ENCODE measurements at places on chromosomes 3 and 15. TPM values are rescaled to one million over a fixed set of nuclear protein-coding genes. Genes with fewer than 3 reads are reported as not detected.

GRCh38 chr3:138438896-138439295, 4.5 kb downstream of the ESYT3 start:
- H3K36me3 ChIP-seq: peaks cover 7% of the 10 kb centered on the region
- H3K4me3 ChIP-seq: no peak overlapping the region
- H3K27ac ChIP-seq: no peak overlapping the region
- peaks cover 20% of the 10 kb centered on the region for H3K27me3 ChIP-seq

- H3K4me3 ChIP-seq: no peak overlapping the region
- H3K4me1 ChIP-seq: peaks cover 56% of the 10 kb centered on the region
- no peaks in the 10 kb centered on the region for H3K36me3 ChIP-seq
- H3K27me3 ChIP-seq: peaks cover 7% of the 10 kb centered on the region
- DNase-seq: no peak
- peak overlapping the region; percentile 71 for H3K27ac ChIP-seq
These were observed 377.0 kb downstream of the GAP43 start for GRCh38 chr3:116000311-116000710.

DNA sequence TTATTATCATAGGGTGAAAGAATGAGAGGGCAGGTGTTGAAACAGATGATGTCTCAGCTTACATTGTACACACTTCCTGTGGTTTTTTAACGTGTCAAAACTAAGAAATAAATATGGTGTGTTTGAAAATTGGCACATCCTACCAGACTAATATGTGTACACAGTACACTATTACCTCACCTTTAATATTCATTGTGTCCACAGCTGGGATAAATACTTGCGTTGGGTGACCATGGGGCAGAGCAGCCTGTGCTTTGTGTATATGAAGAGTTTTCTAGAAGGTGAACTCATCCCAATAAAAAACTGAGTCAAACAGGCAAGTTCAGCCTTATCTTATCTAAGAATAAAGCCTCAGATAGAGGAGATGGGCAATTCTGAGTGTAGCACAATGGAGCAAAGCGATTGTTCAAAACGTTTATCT, 17.3 kb downstream of the SUCNR1 start:
- H3K27ac ChIP-seq: peak overlapping the region; percentile 13
- no peak overlapping the region for H3K4me3 ChIP-seq
- H3K4me1 ChIP-seq: no peaks in the 10 kb centered on the region
- no peaks in the 10 kb centered on the region for H3K36me3 ChIP-seq

DNA sequence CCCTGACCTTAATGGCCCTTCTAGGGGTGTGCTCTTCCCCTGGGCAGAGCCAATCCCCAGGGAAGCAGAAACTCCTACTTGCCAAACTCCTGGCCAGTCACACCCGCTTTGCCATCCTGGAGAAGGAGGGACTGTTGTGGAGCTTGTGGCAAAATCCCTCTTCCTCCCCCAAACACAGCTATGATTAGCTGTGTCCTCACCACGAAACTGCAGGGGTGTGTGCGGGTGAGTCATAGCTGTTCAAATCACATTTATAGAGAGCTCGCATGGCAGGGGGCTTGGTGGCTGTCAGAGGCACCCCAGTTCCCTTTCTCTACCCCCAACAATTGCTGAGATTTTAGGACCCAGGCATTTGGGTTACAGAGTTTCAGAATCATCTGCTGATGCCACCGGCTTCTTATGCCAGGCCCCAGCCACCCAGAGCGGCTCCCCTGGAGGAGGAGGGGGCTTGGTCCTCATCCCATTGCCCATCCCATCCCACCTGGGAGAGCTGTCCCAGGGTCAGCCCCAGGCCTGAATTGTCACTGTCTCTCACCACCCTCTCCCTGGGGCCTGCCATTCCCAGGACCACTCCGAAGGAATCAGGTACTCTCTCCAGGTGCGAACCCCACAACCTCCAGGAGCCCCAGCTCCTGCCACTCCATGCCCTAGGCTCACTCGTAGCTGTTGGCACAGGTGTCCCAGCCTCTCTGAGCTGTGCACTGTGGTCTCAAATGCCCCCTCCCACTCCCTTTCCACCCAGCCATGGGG, 28.8 kb upstream of the MAGEF1 start:
- no peaks in the 10 kb centered on the region for H3K36me3 ChIP-seq
- DNase-seq: no peak
- H3K4me1 ChIP-seq: no peaks in the 10 kb centered on the region
- H3K27ac ChIP-seq: no peak overlapping the region

DNA sequence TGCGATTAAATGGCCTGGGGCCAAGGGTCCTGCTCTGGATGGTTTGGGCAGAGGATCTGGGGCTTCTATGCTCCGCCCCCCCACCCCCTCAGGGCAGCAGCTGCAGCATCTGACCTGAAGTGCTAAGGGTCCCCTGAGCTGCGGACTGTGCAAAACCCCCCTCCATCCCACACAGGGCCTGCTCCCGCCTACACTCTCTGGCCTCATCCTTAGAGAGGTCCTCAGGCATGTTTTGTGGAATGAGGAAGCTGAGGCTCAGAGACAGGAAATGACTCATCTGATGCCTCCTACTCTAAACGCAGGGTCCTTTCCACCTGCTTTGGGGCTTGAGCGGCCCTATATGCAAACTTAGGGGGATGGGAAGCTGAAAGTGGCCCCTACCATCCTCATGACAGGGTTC, 59.5 kb upstream of the CTSH start:
- H3K4me3 ChIP-seq: no peak overlapping the region
- no peak for DNase-seq
- peaks cover 4% of the 10 kb centered on the region for H3K4me1 ChIP-seq
- H3K36me3 ChIP-seq: no peaks in the 10 kb centered on the region
- no peak overlapping the region for H3K27ac ChIP-seq

- DNase-seq: no peak
- H3K27ac ChIP-seq: no peak overlapping the region
These were observed 154.8 kb upstream of the CTNNB1 start for GRCh38 chr3:41044523-41044922.

GRCh38 chr3:168512802-168513201, 417.1 kb upstream of the GOLIM4 start:
- peaks cover 31% of the 10 kb centered on the region for H3K4me1 ChIP-seq
- no peaks in the 10 kb centered on the region for H3K27me3 ChIP-seq
- no peak overlapping the region for H3K4me3 ChIP-seq

DNA sequence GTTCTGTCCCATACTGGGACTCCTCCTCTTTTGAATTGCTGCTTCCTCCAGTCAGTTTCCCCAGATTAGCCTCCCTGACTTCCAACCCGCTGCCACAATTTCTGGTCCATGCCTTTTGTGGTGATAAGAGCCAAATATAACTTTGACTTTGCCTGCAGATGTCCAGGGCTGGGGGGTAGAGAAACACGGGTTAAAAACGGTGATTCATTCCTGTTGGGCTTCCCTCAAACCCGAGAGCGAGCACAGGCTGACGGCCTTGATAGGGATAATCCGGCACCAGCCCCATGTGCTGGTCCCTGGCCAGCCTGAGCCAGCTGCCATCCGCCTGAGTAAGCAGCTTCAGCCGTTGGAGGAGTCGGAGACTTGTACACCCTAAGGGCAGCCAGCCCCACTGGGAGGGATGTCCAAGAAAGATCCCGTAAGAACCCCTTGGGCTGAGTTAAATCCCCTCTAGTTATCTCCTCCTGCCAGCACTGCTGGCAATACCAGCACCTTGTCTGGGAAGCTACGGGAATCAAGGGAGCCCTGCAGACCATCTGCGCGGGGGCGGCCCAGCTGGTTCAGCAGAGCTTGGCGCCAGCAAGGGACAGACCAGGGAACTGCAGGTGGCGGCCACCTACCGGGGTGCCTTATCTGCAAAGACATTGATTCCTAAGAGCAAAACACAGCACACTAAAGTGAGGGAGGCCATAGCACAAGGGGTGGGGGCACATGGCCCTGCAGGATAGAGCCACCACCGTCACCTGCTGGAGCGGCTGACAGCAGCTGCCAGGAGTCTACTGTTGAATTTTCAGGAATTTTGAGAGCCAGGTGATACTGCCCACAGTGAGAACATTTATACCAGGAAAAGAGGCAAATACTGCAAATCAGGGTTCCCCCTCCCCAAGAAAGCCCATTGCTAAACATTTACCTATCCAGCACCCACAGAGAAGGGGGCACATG, 18.1 kb downstream of the CSPG4 start:
- H3K27me3 ChIP-seq: peaks cover 16% of the 10 kb centered on the region
- H3K27ac ChIP-seq: peak overlapping the region; percentile 93
- H3K36me3 ChIP-seq: no peaks in the 10 kb centered on the region
- peak; percentile 82 for DNase-seq
- H3K4me1 ChIP-seq: peaks cover 28% of the 10 kb centered on the region

DNA sequence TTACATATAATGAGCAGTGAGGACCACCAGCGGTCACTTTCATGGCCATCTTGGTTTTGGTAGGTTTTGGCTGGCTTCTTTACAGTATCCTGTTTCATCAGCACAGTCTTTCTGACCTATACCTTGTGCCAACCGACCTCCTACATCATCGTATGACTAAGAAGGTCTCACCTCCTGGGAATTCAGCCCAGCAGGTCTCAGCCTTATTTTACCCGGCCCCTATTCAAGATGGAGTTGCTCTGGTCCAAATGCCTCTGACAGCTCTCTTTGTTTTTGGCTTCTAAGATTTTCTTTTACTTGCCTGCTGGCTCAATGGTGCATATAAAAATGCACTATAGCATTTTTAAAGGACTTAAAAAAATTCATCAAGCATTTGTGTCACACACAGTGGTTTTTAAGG, 3.2 kb upstream of the MME start:
- H3K27me3 ChIP-seq: no peaks in the 10 kb centered on the region
- no peak overlapping the region for H3K4me3 ChIP-seq
- H3K36me3 ChIP-seq: no peaks in the 10 kb centered on the region
- no peak for DNase-seq
- peaks cover 4% of the 10 kb centered on the region for H3K4me1 ChIP-seq

DNA sequence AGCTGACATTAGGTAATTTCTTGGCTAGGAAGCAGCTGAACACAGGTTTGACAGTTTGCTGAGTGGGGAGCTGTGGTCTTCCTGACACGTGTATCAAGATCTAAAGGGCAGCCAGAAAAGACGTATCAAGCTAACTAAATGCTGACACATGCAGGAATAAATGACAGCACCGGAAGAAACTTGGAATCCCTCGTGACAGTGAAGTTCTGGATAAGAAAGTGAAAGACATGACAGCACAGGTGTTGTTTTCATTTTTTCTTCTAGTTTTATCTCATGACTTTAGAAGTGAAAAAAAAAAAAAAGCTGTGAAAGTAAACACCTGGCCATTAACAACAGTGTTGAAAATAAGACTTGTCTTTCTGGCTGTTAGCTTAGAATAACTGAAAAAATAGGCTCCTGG, 48.7 kb downstream of the FGF7 start:
- no peaks in the 10 kb centered on the region for H3K4me1 ChIP-seq
- H3K27me3 ChIP-seq: peaks cover 2% of the 10 kb centered on the region
- DNase-seq: no peak
- H3K36me3 ChIP-seq: no peaks in the 10 kb centered on the region
- no peak overlapping the region for H3K27ac ChIP-seq

GRCh38 chr3:174495928-174496327, 363.2 kb upstream of the NAALADL2 start:
- no peaks in the 10 kb centered on the region for H3K36me3 ChIP-seq
- H3K27ac ChIP-seq: no peak overlapping the region
- H3K4me1 ChIP-seq: peaks cover 3% of the 10 kb centered on the region
- no peak overlapping the region for H3K4me3 ChIP-seq

- DNase-seq: no peak
- H3K4me1 ChIP-seq: peaks cover 35% of the 10 kb centered on the region
- no peaks in the 10 kb centered on the region for H3K36me3 ChIP-seq
These were observed 307.8 kb downstream of the GABRG3 start for GRCh38 chr15:27278761-27279160.

GRCh38 chr3:31268868-31269267, 263.9 kb upstream of the STT3B start:
- H3K27me3 ChIP-seq: no peaks in the 10 kb centered on the region
- H3K27ac ChIP-seq: no peak overlapping the region
- no peak for DNase-seq
- no peak overlapping the region for H3K4me3 ChIP-seq
- peaks cover 3% of the 10 kb centered on the region for H3K36me3 ChIP-seq
- no peaks in the 10 kb centered on the region for H3K4me1 ChIP-seq

GRCh38 chr3:99962703-99963102, 145.0 kb downstream of the CMSS1 start:
- no peaks in the 10 kb centered on the region for H3K27me3 ChIP-seq
- no peak overlapping the region for H3K4me3 ChIP-seq
- H3K27ac ChIP-seq: no peak overlapping the region
- DNase-seq: no peak
- H3K36me3 ChIP-seq: no peaks in the 10 kb centered on the region

Gene ABHD14A
- 12.7 TPM for total RNA-seq

Gene C3orf22
- not detected for total RNA-seq

Gene MORC1
- total RNA-seq: not detected

Gene CHDH
- total RNA-seq: 0.61 TPM

Gene AP4E1
- total RNA-seq: 15.9 TPM

Gene ADPRH
- 1.1 TPM for total RNA-seq

Gene FBXO45
- total RNA-seq: 15.6 TPM

Gene HHATL
- total RNA-seq: 7.6 TPM
